Hematopoietic multipotent progenitor cell treated with erythropoietin and hydrocortisone succinate and interleukin-3 and kit ligand, for 17 days (in vitro differentiated cells): ENCODE measurements at places on chromosomes 16 and 17.

- DNase-seq: no peak
These were observed 4.0 kb downstream of the HAGHL start for GRCh38 chr16:730666-731509.

- no peak for DNase-seq
These were observed 16.9 kb downstream of the SLX4 start for GRCh38 chr16:3594316-3595109.

- no peak for DNase-seq
These were observed 7.1 kb upstream of the ARL5C start for GRCh38 chr17:39173080-39173479.

GRCh38 chr16:57637965-57638364 is 9.5 kb downstream of the ADGRG1 start:
- no peak for DNase-seq

GRCh38 chr17:48961516-48962233 is 6.7 kb downstream of the GIP start:
- no peak for DNase-seq

DNA sequence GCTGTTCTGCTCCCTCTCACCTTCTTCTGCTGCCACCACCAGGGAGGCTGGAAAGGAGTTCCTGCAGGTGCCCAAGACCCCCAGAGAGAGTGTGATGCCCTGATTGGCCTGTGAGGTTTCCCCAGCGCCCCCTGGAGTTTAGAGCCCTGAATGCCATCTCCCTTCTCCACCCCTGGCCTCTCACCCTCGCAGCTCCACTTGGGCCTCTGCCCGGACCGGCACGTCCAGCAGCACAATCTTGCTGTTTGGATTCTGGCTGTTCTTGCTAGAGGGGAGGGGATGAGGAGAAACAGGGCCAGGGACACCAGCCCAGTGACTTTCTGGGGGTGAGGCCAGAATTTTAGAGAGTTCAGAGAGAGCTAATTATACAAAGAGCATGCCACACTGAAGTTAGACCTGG is 12.5 kb upstream of the FAM171A2 start:
- DNase-seq: peak; percentile 13

GRCh38 chr17:65677932-65678331 is 116.5 kb upstream of the AXIN2 start:
- no peak for DNase-seq
